ENCODE measurements at places on chromosomes 7 and 10.

GRCh38 chr7:105151152-105151551 is 137.1 kb downstream of the KMT2E start:
- DNase-seq, result no peak

GRCh38 chr10:104711302-104711721 is 70.2 kb downstream of the SORCS3 start:
- DNase-seq, result no peak

DNA sequence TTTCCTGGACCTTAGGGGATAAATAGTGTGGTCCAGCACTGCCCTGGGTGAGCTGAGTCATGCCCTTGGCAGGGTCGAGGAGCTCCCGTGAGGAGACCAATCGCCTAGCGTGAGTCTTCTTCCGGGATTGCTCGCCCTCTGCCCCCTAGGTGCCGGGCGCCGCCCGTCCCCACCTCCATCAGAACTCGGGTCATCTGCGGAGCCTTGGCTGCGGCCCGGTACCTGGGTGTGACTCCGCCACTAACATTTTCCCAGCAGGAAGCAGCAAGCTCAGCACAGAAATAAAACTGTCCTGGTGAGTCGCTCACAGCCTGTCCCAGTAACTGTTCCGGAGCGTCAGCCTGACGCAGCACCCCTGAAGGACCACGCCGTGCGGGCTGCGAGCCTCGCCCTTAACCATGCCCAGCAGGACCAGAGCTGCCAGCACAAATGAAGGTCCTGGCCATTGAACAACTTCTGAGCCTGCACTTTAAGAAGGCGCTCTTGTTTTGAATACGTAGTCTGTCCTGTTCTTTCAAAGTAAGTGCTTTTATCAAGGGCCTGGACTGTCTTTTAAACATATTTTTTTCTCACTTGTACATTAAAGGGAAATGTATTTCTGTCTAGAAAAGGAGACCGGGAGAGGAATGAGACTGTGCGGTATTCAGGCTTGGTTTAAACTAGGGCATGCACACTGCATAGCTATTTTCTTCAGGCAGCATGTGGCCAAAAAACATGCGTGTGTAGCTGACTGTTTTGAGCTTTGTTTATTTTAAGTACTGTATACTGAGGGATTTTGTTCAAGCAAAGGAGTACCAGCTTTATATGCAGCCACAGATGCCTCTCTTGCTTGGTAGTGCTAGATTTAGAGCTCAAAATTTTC is 136.7 kb downstream of the HECW1 start:
- DNase-seq, result no peak

GRCh38 chr7:11858622-11859302 is 26.8 kb upstream of the THSD7A start:
- DNase-seq, result no peak

- DNase-seq, result no peak
Measured at GRCh38 chr7:17152721-17153120, 145.7 kb upstream of the AHR start.

- DNase-seq, result no peak
Measured at GRCh38 chr7:128022631-128023532, 8.4 kb downstream of the LRRC4 start.

- no peak for DNase-seq
Measured at GRCh38 chr10:34551295-34551694, 263.8 kb downstream of the PARD3 start.

GRCh38 chr10:13907570-13907969 is 320.8 kb downstream of the PRPF18 start:
- DNase-seq, result no peak

- DNase-seq, result no peak
Measured at GRCh38 chr10:43210556-43210955, 56.3 kb downstream of the RASGEF1A start.

DNA sequence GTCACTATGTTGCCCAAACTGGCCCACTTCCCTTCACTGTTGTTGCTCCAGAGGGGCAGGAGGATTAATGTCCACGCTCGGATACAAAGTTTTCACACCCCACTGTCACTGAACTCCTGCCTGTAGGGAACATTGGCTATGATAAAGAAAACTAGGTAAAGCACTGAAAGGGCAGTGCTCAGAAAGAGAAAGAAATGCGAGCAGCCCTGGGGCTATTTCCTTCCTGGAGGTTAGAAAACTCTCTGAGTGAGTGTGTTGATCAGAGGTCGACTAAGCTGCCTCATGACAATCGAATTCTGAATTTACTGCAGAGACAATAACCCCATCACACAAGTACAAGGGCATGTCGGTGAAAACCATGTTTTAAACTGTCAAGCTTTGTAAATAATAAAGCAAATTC is 227.2 kb upstream of the PITRM1 start:
- no peak for DNase-seq

- DNase-seq, result no peak
Measured at GRCh38 chr10:47016564-47016963, 105.3 kb downstream of the PTPN20 start.

GRCh38 chr7:83648464-83649241 is at the start of gene SEMA3E:
Gene SEMA3E, minus strand, starts transcription at chr7:83649139.
- no peak for DNase-seq

GRCh38 chr7:85074016-85074415 is 112.8 kb downstream of the SEMA3D start:
- no peak for DNase-seq

DNA sequence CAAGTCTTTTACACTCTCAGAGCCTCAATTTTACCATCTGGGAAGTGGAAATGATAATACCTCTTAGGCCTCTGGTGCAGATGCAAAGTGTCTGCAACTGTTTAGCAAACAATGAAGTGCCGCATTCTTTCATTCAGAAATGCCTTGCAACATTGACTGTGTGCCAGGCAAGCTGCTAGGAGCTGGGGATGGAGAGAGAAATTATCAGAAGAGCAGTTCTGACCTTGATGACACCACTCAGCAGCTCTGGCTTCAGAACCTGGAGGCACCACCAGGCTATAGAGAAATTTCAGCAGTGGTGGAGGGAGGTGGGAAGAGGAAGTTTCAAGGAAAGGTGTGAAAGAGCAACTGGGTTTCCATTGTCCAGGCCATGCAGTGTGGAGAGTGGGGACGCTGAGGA is 78.1 kb upstream of the HABP2 start:
- no peak for DNase-seq

GRCh38 chr7:2244404-2244995 is 2.5 kb downstream of the NUDT1 start:
- no peak for DNase-seq

- no peak for DNase-seq
Measured at GRCh38 chr10:8063935-8064334, 9.4 kb downstream of the GATA3 start.

- DNase-seq, result no peak
Measured at GRCh38 chr7:149872419-149873073, 1.2 kb upstream of the ATP6V0E2 start.

GRCh38 chr10:24556750-24557742 is 166.6 kb downstream of the ARHGAP21 start:
- DNase-seq, result no peak

Measured in stimulated activated CD8-positive, alpha-beta memory T cell treated with anti-CD3 and anti-CD28 coated beads, Interleukin-4, amount 100 ng/mL, for 1 hour (primary cell).